Fibroblast of mammary gland (primary cell): ENCODE measurements at places on chromosomes 3 and 15.

- peak; percentile 47 for DNase-seq
These were observed 131.9 kb upstream of the PROK2 start for GRCh38 chr3:71916747-71917369.

DNA sequence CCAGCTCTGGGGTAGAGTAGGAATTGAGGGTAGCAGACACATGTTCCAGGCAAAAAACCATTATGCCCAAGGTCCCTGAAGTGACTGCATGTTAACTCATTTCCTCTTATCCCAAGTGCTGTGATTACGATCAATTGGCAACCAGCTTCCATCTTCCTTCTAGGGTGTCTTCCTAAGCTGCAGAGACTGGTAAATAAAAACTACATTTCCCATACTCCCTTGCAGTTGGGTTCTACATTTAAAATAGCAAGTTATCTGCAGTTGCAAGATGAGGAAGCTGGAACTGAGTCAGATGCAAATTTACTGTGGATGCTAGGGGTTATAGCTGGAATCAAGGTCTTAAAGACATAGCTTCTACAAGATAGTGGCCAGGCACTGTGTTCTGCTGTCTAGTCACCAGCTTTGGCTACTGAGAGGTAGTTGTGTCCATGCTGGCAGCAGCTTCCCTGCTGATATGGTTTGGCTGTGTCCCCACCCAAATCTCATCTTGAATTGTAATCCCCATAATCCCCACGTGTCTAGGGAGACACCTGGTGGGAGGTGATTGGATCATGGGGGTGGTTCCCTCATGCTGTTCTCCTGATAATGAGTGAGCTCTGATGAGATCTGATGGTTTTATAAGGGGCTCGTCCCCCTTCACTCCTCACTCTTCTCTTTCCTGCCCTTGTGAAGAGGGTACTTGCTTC, 51.3 kb upstream of the FBN1 start:
- peak; percentile 60 for DNase-seq

DNA sequence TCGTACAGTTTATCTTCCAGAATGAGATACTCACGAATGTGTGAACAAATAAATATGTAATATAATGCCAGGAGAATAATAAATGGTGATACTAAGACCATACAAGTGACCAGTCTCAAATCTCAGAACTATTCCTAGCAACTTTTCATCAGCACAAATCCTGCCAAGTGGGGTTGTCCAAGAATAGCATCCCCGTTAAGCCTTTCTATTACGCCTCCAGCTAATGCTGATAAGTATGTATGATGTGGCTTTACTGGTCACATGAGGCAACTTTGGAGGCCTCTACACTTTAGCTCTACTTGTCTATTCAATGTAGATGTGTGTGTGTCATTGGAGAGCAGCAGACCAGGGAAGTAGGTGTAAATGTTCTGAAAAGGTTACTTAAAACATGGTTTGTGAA, 129.5 kb downstream of the KCNMB2 start:
- DNase-seq, result no peak

- DNase-seq, result no peak
These were observed 43.6 kb downstream of the ROBO1 start for GRCh38 chr3:79724206-79724605.

GRCh38 chr3:181917027-181917426, 205.3 kb downstream of the SOX2 start:
- peak; percentile 45 for DNase-seq

- peak; percentile 48 for DNase-seq
These were observed 772.4 kb upstream of the NR2F2 start for GRCh38 chr15:95558131-95558530.

- DNase-seq, result peak; percentile 94
These were observed 71.9 kb downstream of the MGLL start for GRCh38 chr3:127750226-127751031.

DNA sequence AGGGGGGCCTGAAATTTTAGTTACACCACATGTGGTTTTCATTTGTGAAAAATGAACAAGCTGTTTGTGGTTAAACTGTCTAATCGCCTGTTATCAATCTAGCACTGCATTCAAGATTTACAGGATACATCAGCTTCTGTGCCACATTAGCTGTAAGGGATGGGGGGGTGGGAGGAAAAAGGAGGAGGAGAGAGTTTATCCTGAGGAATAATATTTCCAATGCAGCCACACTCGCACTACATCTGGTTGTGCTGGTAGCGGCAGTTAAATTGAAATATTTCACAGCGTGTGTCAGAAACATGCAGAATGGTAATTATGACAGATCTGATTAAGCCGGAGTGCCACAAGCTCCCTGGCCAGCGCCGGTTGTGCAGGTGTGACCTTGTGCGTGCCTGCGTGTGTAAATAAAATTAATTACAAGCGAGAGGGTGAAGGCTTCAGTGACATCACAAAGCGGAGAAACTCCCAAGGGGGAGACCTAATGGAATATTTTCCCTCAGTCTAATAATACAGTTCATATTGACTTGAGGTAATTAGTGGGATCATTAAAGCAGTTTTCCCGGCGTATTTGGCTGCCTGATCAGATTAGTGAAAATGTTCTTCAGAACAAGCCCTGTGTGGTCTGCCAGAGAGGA, 55.5 kb downstream of the SATB1 start:
- no peak for DNase-seq

DNA sequence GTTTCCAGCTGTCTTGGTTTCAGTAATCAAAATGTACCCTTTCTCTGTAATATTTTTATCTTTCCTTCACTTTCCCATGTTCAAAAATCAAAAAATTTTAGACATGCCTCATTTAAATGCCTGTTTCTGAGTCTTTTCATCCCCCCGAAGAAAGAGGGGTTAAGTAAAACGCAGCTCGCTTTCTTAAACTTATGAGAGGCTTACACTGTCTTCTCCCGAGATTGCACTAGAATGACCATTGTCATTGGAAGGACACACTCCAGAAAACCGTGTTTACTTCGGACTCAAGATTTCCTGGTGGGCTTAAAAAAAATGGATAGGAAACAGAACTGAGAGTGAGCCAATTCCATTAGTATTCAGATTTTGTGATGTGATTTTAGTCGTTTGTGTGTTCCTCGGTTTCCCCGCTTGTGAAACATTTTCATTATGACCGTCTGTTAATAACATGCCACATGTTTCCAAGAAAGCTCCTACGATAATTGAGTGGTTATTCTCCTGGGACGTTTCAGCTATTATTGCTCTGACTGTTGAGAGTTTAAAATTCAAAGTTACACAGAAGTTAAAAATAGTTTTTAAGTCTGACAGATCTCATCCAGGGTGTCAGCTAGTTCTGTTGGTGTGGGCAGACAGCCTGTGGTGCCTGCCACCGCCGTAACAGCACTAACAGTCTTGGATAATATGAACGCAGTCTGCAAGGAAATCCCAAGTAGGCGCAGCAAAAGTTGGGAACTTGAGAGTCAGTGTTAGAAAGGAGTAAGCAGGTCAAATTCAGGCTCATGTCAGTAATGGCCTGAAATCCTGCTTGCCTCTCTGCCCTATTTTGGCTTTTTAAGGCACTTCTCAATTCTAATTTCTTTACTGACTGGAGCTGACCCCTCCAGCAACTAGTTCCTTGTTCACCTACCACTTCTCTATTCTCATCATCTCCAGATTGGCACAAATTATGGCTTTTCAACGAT, 1.5 kb downstream of the CRYBG3 start:
- DNase-seq, result peak; percentile 30

DNA sequence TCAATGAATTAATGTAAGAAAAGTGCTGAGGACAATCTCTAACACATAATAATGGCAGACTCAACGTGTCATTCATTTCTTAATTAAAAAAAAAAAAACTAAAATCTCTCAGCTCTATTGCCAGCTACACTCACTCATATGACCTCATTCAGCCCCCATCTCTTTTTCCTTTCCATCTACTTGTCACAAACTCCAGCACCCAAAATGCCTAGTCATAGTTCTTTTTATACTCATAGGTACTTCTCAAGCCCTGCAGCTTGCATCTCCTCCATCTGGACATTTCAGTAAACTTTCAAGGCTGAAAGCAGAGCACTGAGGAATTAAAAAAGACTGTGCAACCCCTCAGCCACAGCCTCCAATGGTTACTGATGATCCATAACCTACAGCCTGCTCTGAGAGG, 109.8 kb downstream of the PLCH1 start:
- no peak for DNase-seq

GRCh38 chr3:27708250-27708649, 13.9 kb downstream of the EOMES start:
- DNase-seq, result no peak

DNA sequence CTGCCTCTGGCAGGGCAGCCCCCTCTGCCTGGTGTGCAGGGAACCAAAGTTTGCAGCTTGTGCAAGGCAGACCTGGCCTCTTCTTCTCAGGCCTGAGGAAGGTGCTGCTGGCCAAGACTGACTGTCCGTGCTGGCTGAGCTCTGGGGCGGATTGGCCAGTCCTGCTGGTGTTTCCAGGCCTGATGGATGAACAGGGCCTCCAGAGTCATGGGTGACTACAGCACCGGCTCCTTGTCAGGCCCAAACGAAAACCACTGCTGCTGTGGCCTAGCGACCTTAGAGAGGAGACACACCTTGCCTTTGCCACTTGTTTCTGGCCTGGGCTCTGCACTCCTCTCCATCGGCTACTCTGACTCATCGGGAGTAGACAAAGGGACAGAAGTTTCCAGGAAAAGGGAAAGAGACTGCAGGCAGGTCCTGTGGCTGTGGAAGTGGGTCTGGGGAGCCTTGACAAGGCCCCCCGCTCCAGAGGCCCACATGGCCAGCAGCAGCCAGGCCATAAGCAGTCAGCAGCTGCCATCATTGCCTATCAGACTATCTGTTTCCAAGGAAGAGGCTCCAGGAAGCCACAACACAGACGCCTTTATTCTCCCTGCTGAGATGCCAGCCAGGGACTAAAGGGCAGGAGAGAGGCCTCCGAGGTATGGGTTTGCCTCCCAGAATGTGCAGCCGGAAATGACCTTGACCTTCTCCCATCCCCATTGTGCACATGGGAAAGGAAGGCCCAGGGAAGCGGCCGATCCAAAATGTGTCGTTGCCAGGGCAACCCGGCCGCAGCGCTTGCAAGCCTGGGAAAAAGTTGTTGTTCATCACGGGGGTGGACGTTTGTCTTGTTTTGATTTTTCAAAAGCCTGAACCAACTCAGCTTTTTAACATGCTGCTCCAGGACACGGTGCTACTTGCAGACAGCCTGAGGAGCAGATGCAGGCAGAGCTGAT, 160.5 kb downstream of the CHSY1 start:
- peak; percentile 95 for DNase-seq

- DNase-seq, result peak; percentile 46
These were observed 68.0 kb downstream of the OXNAD1 start for GRCh38 chr3:16332904-16333426.

DNA sequence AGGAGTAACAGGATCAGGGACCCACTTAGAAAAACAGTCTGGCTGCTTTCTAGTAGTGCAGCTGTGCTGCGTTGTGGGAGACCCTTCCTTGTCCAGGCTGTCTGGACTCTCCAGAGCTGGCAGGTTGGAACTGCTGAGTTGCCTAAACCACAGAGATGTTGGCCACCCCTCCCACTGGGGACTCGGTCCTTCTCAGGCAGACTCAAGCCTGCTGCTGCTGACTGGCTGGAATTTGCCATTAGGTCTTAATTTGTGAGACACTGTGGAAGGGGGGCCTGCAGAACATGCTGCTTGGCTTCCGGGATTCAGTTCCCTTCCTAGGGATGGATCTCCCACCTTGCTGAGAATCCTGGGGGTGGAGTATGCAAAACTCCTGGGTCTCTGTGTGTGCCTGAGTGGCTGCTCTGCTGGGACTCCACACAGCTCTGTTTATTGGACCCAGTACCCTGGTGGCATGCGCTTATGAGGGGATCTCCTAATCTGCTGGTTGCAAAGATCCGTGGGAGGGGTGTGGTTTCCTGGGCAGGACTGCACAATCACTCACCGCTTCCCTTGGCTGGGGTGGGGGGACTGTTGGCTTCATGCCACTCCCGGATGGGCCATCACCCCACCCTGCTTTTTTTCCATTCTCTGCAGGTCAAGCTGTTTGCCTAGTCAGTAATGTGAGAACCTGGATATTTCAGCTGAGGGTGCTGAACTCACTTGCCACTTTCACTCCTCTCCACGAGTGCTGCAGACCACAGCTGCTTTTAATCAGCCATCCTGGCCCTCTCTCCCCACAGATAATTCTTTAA, 150.5 kb downstream of the CFAP20DC start:
- DNase-seq, result peak; percentile 5

GRCh38 chr3:82610236-82610635, 848.8 kb upstream of the GBE1 start:
- DNase-seq, result no peak

DNA sequence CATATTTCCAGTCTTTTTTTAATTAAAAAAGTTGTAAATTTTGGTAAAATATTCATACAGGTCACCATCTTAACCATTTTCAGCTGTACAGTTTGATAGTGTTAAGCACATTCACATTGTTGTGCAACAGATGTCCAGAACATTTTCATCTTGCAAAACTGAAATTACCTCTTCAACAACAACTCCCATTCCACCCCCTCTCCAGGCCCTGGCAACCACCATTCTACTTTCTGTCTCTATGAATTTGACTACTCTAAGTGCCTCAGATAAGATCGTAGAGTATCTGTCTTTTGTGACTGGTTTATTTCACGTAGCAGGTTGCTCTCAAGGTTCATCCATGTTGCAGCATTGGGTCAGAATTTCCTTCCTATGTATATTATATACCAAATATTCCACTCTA, 76.0 kb downstream of the SLCO3A1 start:
- DNase-seq, result peak; percentile 60

DNA sequence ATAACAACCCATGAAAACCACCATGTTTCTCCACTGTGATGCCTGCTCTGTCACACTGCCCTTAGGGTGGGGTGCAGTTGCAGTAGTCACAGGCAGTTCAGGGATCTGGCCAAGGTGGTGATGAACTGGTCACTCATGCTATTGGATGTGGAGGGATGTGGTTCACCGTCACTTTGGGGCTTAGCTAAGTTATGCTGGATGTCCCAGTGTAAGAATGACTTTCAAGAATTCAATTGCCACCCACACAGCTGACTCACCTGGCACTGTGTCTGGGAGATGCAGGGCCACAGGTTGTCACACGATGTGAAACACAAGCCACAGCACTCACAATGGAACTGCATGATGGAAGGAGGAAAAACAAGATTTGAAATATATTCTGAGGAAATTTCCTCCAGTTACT, 146.1 kb upstream of the CTNNB1 start:
- DNase-seq, result no peak

DNA sequence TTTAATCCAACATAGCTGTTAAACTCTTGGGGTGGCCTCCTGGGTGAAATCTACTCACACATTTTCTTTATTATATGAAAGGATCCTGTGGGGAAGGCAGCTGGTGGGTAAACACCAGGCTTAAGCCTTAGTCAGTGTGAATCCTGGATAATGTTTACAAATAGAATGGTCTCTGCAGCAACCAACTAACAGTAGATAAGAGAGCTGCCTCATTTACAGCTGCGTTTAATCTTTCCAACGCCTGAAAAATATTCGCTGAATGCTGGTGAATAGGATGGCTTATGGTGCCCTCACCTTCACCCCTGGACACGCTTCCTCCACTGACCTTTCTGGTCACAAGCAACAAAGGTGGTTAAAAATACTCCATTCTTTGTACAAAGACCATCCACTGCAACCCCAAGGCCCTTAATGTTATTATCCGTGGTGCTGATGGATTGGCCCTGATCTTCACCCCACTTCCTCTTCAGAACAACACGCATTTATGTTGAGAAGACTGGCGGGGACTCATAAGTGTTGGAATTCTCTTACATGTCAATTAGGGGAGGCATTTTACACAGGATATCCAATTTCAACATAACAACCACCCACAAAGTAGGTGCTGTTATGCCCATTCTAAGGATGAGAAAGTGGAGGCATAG, 120.0 kb upstream of the FRMD4B start:
- DNase-seq, result no peak
